ENCODE measurements at places on chromosomes 11 and 22.
A peak's percentile ranks its signal among the peaks of the same experiment; 100 is the strongest.

GRCh38 chr11:69088676-69089146 lies 40.0 kb downstream of the TPCN2 start:
- DNase-seq = peak; percentile 72

DNA sequence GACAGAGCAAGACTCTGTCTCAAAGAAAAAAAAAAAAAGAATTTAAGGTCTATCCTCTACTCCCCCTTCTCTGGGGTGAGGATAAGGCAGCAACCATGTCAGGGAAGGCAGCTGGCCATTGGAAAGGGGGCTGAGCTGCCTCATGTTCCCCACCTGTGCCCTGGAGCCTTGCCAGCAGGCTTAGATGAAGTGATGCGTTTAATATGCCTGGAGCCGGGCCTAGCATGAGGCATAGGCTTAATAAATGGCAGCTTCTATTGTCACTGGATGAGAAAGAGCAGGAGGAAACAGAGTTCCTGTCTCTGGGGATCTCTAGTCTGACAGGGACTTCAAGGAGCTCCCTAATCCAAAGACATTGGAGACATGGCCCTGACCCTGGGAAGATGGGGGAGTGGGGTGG lies 3.2 kb upstream of the KCNE3 start:
- DNase-seq = no peak

- no peak for DNase-seq
These were observed 3.6 kb downstream of the NDUFV1 start for GRCh38 chr11:67610302-67610868.

DNA sequence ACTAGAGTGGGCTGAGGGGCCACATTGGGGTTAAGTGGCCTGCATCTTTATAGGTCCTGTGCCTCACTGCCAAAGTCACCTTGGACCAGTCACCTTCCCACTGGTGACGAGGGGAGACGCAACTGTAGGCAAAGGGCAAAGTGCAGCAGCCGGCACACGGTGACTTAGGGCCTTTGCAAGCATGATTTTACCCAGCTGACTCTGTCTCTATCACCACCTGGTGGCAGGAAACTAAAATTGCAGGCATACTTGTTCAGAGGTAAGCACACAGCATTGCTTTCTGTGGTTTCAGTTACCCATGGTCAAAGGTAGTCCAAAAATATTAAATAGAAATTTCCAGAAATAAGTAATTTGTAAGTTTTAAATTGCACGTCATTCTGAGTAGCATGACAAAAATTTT lies 1164.4 kb downstream of the BRD1 start:
- no peak for DNase-seq

- DNase-seq = no peak
These were observed 968 bp upstream of the TMEM109 start for GRCh38 chr11:60912851-60913528.

DNA sequence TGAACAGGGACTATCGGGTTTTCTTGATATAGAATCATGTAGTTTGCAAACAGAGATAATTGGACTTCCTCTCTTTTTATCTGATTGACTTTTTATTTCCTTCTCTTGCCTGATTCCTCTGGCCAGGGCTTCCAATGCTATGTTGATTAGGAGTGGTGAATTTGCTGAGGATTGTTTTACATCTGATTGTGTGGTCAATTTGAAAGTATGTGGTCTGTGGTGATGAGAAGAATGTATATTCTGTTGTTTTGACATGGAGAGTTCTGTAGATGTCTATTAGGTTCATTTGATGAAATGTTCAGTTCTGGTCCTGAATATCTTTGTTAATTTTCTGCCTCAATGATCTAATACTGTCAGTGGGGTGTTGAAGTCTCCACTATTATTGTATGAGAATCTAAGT lies 713.2 kb upstream of the CCDC179 start:
- DNase-seq = no peak

GRCh38 chr11:59802639-59803176 lies 7.9 kb downstream of the MRPL16 start:
- peak; percentile 44 for DNase-seq

GRCh38 chr11:60363542-60364470 lies 14.5 kb upstream of the MS4A7 start:
- DNase-seq = peak; percentile 36

DNA sequence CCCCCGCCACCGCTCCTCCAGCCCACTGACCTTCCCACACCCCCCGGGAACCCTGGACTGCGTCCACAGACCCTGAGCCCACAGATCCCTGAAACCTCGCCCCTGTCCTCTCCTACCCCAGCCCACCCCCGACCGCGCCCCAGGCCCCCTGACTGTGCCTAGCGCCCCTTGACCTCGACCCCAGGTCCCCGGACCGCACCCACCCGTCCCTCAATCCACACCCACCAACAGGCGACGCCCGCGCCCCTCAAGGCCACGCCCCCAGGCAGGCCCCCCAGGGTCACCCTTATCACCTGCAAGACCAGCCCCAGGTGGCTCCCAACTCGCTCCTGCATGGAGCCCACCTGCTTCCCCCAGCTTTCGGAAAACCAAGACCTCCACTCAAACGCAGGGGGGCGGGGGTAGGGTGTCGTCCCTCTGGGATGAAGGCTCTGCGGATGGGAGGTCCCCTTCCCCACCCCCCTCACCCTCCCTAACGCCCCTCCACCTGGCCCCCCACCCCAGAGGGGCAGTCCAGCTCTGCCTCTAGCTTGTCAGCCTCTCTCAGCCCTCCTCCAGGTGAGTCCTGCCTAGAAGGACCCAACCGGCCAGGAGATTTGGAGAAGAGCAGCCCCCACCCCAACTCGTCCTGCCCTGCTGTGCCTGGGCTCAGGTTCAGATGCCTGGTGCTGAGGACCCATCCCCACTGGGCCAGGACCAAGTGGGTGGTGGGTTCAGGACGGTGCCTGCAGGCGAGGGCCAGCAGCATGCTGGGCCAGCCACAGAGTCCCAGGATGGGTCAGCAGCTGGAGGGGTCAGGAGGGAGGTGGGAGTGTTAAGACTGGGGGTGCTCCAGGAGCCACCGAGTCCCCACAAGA lies 3.1 kb upstream of the IL17REL start:
- DNase-seq = no peak

DNA sequence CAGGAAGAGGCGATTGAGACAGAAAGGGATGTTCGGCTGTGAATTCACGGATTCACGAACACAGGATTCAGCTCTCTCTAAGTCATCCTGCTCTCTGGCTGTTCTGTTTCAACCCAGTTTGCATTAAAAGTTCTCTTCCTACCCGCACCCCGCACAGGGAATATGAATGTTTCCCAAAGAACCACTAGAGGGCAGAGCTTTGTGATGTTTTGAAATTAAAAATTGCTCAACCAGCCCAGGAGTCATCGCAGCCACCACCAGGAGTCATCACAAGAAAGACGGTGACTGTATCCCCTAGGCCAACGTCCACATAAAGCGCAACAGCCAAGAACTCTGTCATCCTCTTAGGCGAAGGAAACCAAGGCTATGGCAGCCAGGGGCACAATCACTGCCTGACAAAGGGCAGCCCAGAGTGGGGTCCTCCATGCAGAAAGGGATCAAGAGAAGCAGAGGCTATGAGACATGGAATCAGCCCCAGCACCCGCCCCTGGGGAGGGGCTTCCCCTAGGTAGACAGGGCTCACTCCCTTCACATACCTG lies 122.4 kb downstream of the WT1 start:
- DNase-seq = peak; percentile 91

- DNase-seq = peak; percentile 97
These were observed 110.1 kb downstream of the NOX4 start for GRCh38 chr11:89381094-89381493.

DNA sequence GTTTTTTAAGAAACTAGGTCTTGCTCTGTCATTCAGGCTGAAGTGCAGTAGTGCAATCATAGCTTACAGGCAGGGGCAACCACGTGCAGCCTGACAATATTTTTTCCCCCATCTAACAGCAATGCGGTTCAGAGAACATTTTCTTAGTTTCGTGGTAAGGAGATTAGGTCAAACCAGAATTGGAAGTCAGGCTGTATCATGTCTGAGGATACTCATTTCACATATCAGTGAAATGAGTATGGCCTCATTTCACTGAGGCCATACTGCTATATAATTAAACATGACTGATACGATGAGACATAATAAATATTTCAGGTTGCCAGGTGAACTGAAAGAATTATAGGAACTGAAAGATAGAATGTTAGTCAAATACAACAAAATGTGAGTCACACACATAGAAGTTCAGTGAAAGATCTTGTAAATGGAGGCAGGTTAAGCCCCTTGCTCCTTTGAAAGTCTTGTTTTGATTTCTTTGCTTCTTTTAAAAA lies 32.5 kb upstream of the IZUMO1R start:
- DNase-seq = peak; percentile 1

DNA sequence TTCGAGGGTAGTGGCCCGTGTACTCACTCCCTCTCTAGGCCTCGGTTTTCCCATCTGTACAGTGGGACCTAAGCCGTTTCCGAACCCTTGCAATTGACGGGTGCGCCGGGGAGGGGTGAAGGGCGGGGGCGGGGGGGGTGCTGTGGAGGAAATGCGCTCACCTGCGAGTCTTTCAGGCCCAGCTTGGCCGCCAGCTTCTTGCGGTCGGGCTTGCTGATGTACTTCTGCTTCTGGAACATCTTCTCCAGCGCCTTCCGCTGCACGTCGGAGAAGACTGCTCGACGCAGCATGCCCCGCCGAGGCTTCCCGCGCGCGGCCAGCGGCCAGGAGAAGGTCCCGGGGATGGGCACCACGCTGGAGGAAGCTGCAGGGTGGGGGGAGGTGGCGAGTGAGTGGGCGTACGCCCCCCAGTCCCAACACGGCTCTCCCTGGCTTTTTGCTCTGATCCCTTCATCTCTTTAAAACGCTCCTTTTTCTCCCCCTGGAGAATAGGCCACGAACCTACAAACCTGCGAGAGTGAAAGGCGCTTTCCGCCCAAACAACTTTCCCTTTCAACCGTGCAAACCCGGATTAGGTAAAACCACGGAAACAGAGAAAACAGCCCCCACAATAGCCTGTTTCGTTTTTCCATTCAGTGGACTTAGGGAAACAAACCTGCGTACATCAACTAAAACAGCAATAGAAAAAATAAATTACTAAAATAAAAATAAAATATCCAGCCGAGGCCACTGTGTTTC lies 3.2 kb downstream of the DBX1 start:
- DNase-seq = no peak

DNA sequence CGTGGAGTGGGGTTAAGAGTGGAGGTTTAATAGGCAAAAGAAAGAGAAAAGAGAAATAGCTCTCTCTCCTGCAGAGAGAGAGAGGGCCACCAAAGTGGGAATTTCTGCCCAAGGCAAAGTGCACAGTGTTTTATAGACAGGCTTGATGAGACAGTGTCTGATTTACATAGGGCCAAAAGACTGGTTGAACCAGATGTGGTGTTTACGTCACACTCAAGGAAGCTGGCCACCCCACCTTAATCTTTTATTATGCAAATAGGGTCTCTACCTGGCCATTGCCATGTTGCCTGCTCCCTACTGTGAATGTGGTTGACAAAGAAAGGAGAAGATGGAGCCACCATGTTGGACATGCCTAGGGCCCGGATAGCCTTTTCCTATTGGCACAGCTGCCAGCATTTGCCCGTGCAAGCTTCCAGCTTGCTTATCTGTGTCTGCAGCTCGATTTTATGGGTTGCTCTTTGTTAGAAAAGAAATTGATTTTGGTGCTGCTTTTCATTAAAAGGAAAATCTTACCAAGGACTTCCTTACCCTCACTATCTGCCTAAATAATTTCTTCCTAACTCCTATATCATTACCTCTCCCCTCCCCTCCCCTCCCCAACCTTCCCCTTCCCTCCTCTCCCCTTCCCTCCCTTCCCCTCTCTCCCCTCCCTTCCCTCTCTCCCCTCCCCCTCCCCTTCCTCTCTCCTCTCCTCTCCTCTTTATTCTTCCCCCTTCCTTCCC lies 436.0 kb downstream of the NELL1 start:
- no peak for DNase-seq

Measured in amniotic epithelial cell (primary cell).